ENCODE measurements at places on chromosomes 2 and 18.

DNA sequence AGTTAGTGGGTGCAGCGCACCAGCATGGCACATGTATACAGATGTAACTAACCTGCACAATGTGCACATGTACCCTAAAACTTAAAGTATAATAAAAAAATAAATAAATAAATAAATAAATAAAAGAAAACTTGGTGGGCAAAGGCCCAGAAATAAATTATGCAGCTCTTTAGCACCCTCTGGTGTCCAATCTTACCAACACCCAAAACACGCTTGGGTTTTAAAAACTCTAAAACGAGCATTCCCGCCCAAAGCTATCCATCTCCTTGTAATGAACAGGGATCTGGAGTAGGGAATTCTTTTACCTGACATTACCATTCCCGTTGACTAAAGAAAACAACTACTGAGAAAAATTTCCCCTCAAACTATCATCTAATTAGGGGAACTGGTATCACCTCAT lies 2005.9 kb upstream of the CELF4 start:
- DNase-seq: peak; percentile 11

GRCh38 chr2:46372475-46372874 lies 75.3 kb downstream of the EPAS1 start:
- no peak for DNase-seq

GRCh38 chr2:27798948-27799645 lies 27.6 kb downstream of the MRPL33 start:
- DNase-seq: no peak

- DNase-seq: no peak
Measured at GRCh38 chr2:3464401-3465005, 54.8 kb downstream of the ADI1 start.

DNA sequence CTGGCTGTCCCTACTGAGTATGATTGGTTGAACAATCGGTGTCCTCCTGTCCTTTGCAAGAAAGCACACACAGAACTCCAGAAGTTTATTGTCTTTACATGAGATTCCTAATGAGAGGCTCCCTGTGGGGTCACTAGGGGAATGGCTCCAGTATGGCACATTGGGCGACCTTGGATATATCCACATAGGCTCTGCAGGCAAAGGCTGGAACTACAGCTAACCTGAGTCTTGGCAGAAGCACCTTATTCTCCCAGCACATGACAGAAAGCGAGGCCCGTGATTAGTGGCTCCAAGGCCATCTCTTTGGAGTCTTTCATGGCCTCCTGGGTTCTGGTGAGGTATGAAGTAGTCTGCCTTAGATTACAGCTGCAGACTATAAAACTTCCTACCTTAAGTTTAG lies 49.0 kb downstream of the ZDBF2 start:
- DNase-seq: no peak

DNA sequence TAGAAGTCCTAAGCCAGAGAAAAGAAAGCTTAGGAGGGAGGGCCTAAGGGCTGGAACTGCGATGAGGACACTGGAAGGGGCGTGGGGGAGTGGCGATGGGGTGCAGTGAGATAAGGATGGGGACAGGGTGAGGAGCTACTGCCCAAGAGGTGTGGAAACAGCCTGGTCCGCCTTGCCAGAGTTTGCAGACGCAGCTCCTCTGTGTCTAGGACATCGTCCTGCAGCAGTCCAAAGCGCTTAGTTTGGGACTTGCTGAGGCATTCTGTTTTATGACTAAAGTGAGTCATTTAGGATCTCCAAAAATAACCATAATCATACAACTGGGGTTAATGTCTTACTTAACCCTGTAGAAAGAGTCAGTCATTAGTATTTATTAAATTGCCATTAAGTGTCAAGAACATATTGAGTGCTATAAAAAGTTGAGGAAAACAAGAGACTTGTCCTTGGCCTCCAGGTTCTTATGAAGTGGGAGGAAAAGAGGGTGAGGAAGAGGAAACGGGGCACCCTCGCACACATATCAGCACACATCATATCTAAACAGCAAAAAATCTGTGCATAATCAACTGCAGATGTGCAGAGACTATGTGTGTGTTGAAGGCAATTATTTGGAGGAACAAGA lies 74.8 kb downstream of the CDK15 start:
- no peak for DNase-seq

DNA sequence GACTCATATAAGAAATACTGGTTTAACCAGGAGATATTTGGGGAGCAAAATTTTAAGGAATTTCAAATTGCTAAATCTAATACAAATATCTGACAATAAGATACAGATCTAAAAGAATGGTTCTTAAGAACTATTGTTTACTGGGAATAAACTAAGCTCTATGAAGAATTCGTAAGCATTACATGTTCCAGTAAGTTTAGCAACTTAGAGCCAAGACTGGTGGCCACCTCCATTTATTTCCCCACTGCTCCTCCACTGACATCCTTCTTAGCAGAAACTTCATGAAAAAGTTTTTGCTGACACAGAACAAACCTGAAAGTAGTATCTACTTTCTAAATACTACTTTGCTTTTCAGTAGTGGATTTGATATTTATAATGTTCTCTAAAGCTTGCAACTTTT lies 83.0 kb downstream of the ACSL3 start:
- DNase-seq: no peak

- DNase-seq: no peak
Measured at GRCh38 chr2:101307950-101308431, 510 bp downstream of the RNF149 start.

- DNase-seq: no peak
Measured at GRCh38 chr2:9795071-9795470, 48.2 kb upstream of the TAF1B start.

GRCh38 chr2:37786854-37787253 lies 115.4 kb upstream of the CDC42EP3 start:
- DNase-seq: no peak

GRCh38 chr18:8349608-8350323 lies 259.5 kb upstream of the RAB12 start:
- no peak for DNase-seq

GRCh38 chr18:44870631-44871502 lies 190.2 kb downstream of the SETBP1 start:
- DNase-seq: no peak

DNA sequence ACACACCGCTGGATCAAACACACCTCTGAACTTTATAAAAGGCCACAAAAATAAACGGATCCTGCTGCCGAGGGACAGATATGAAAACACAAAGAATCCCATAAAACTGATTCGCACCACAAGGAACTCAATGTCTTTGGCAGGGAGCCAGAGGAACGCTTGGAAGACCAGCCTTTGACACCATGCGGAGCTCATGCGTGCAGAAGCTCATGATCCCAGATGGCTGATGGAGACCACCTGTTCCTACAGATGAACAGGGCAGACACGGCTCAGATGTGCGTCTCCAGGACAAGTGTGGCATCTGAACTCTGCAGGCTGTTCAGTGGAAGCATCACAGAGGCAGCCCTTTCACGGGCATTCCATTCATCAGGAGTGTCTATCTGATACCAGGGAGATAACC lies 24.9 kb downstream of the COPS9 start:
- no peak for DNase-seq

DNA sequence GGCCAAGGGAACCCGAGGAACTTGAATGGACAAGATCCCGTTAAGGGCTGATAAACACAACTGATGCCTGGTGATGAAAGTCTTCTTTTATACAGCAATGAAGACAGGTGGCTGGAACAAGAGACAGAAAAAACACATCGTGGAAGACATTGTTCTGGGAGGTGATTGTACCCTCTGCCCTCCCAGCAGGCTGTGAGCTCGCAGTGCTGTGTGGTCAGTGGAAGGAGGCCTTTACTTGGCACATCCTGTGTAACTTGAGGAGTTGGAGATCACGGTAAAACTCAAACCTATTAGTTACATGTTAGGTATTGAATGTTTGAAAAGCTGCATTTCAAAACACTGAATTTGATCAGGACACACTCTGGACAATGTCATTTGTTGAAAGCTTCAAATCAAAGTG lies 249.9 kb upstream of the EPAS1 start:
- no peak for DNase-seq

GRCh38 chr18:51757255-51757924 lies 559.9 kb upstream of the MEX3C start:
- DNase-seq: no peak

- no peak for DNase-seq
Measured at GRCh38 chr2:191189112-191189635, 38.4 kb upstream of the STAT4 start.

- no peak for DNase-seq
Measured at GRCh38 chr2:74181739-74182138, 3.1 kb upstream of the MOB1A start.

DNA sequence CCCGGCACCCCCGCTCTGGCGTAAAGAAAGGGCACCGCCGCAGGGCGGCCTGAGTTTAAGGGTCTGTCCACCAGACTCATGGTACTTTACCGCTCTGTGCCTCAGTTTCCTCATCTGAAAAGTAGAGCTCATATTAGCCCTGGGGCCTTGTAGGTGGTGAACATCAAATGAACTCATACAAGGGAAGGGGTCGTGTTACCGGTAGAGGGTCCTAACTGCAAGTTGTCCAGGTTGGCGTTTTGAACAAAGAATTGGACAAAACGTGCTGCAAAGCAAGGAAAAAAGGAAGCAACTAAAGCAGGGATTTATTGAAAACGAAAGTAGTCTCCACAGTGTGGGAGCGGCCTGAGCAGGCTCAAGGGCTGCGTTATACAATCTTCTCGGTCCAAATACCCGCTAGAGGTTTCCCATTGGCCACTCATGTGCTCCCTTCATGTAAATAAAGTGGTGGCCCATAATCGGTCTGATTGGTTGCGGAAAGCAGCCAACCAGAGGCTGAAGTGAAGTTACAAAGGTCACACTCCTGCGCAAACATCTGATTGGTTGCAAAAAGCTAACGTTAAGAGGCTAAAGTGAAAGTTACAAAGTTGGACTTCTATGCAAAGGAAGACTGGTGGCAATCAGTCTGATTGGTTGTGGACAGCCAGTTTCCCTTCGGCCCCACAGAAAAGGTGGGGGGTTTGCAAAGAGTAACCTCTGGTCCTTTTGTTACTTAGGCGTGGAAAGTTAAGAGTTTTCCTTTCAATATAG lies 80.7 kb upstream of the LDLRAD4 start:
- no peak for DNase-seq

GRCh38 chr2:27762951-27763906 lies 8.3 kb upstream of the MRPL33 start:
- no peak for DNase-seq

- peak; percentile 84 for DNase-seq
Measured at GRCh38 chr18:3297025-3297984, 35.4 kb downstream of the MYL12B start.

GRCh38 chr2:241496003-241496707 lies 12.2 kb downstream of the STK25 start:
- no peak for DNase-seq

- DNase-seq: no peak
Measured at GRCh38 chr2:205424326-205424725, 258.0 kb upstream of the NRP2 start.

DNA sequence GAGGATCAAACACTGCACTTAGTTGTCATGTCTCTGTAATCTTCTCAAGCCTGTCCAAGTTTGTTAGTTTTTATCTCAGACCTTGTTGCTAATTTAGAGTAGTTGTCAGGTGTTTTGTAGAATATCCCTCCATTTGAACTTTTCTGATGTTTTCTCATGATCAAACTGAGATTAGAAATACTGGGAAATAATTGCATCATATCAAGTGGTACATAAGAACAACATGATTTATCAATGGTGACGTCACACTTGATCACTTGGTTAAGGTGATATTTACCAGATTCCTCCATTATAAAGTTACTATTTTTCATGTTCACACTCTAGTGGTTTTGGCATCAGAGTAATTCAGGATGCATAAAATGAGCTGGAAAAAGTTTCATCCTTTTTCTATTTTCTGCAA lies 1182.4 kb upstream of the ZEB2 start:
- no peak for DNase-seq

DNA sequence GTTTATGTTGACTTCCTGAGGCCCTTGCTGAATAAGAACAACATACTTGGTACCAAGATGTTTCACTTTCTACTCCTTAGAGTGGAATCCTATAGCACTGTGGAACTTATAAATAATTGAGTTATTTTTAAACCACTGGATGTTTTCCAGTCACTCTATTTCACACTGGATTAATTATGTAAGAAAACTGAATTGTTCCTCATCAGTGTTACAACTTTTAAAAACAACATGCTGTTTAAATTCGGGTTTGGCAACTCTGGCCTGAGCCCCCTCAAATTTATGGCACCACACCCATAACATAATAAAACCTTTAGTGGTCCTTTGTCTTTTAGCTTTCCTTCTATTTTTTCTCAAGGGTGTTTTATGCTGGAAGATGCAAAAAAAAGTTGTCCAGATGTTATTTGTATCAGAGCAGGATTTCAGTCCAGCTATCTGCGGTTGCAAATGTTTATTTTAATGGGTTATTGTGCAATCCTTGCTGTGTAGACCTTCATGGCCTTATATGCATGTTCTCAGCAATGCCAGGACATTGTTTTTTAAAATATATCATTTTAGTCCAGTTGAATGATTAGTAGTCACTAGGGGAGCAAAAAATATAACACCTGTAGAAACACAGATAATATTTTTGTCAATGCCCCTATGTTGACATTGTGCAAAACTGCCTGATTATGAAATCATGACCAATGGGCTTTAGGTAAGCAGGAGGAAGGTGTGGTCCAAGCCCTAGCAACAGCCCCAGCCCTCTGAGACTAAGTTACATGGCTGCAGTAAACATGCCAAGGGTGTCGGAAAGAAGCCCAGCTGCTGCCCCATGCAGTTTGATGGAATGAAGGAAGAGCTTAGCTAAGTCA lies 638.0 kb upstream of the ZEB2 start:
- no peak for DNase-seq

- DNase-seq: peak; percentile 1
Measured at GRCh38 chr18:24491927-24492834, 31.7 kb downstream of the HRH4 start.

- DNase-seq: no peak
Measured at GRCh38 chr2:197571627-197572271, 55.9 kb downstream of the MOB4 start.

DNA sequence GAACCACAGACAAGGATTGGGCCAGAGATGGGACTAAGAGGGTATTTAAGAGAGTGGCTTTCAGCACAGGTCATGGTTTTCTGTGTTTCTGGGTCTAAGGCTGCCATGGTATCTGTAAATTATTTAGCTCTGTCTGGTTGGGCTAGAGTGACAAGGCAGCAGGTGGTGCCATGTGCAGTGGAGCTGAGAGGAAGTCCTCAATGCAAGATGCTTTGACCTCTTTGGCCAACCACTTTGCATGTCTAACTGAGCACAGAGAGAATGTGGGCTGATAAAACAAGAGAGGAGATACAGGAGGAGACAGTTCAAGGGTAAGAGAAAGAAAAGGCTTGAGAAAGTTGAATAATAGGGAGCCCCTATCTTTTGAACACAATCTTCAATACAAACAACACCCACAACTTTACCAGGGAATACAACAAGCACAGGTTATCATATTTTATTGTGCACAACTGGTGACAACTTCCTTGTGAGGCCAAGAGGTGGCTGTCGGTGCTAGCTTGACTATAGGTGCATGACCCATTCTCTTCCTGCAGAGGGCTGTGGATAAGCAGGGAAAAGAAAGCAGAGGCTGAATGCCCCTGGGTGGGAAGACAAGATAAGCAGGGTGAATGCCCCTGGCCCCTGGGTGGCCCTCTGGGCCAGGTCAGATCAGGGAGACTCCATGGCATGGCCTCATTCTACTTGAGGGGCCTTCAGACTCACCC lies 12.3 kb downstream of the FLACC1 start:
- peak; percentile 64 for DNase-seq

- DNase-seq: peak; percentile 28
Measured at GRCh38 chr2:70923378-70924015, 12.2 kb upstream of the ATP6V1B1 start.

GRCh38 chr2:230974096-230974913 lies 21.6 kb upstream of the SPATA3 start:
- DNase-seq: peak; percentile 44

- DNase-seq: no peak
Measured at GRCh38 chr2:220451438-220451837, 824.0 kb downstream of the SLC4A3 start.

All from Jurkat, Clone E6-1 (cell line).